Effector memory CD4-positive, alpha-beta T cell (primary cell): ENCODE measurements at places on chromosomes 13 and 19.

- no peak for DNase-seq
These were observed 569.7 kb upstream of the KLF12 start for GRCh38 chr13:74703855-74704387.

DNA sequence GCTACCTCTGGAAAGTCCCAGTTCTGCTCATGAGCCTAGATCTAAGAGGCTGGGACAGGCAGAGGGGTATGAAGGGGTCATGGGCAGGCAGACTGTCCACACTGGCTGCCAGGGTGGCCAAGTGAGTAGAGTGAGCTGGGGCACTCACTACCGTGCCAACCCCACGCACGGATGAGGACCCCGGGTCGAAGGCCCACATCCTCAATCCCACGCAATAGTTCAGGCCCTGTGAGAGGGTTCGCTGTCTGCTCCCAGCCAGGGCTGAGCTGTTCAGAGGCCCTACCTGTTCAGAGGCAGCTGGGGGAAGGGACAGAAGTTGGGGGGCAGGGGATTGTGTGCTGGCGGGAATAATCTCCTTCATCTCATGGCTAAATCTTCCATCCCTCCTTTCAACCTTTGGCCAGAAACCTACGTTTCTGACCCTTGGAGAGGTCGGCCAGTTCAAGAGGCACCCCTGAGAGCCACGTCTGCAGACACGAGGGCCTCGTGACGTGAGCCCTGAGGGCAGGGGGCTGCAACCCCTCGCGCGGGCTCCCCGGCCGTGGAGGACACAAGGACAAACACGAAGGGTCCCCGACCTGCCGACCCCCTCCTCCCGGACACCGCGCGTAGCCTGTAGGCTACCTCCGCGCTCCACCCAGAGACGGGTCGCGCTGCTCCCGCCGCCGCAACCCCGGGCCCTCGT, 1.0 kb upstream of the RPS5 start:
- DNase-seq = no peak

DNA sequence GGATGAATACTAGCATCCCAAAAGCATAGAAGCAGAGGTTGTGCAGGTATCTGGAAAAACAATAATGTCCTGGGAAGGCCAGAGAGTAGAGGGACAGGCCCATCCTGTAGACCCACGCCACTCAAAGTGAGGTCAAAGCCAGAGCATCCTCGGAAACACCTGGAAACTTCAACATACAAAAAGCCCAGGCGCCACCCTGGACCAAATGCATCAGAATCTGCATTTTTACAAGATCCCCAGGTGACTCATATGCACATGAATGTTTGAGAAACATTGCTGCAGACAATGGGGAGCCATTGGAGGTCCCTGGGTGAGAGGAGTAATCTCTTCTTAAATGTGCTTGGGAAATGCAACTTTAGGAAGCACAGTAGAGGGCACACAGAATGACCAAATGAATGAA, 684.1 kb downstream of the DIAPH3 start:
- DNase-seq = no peak

GRCh38 chr13:23087880-23088279, 92.9 kb upstream of the SGCG start:
- DNase-seq = no peak

DNA sequence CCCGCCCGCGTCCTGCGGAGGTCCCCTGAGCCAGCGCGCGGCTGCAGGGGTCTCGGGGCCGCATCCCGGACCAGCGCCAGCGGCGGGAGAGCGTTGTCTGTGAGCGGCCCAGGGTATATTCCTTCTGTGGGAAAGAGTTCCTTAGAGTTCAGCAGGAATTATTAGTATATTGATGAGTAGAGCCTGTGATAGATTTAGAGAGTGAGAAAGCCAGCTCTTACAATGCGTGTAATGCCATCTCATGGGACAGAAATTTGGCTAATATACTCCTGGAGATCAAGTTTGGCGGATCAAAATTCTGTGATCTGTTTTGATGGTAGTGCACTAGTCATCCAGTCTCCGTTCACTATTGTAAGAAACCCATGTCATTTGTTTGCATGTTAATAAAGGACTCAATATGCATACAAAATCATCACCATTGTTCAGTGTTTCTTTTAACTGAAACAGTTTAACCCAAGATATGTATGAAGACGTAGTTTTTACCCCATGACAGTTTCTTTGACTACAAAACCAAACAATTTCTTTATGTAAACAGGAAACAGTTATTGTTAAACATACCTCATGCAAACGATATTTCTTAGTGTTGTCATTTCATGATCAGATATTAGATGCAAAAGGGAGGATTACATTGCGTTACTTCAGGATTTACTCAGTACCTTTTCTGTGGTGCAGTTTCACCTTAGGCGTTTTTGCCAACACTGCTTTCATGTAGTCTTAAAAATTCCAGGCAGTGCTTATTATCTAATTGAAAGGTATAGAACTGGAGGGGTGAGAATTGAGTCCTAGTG, 9.9 kb downstream of the TNFRSF19 start:
- no peak for DNase-seq
